ENCODE measurements at places on chromosomes 5 and 9. TPM values are rescaled to one million over a fixed set of nuclear protein-coding genes. Genes with fewer than 3 reads are reported as not detected.

- no peak overlapping the region for H3K4me3 ChIP-seq
- no peak overlapping the region for H3K27ac ChIP-seq
- no peak for DNase-seq
- no peaks in the 10 kb centered on the region for H3K4me1 ChIP-seq
- no peaks in the 10 kb centered on the region for H3K27me3 ChIP-seq
- no peaks in the 10 kb centered on the region for H3K36me3 ChIP-seq
These were observed 438.7 kb downstream of the NTRK2 start for GRCh38 chr9:85108229-85108628.

Gene ANKRD18A
- polyA plus RNA-seq: 0.03 TPM

- H3K27me3 ChIP-seq: no peaks in the 10 kb centered on the region
- H3K27ac ChIP-seq: no peak overlapping the region
- H3K36me3 ChIP-seq: no peaks in the 10 kb centered on the region
- DNase-seq: no peak
- H3K4me3 ChIP-seq: no peak overlapping the region
These were observed 188.7 kb upstream of the ITGA1 start for GRCh38 chr5:52598968-52599367.

Gene TUBB4B
- polyA plus RNA-seq: 389 TPM

Gene NMUR2
- polyA plus RNA-seq: not detected

DNA sequence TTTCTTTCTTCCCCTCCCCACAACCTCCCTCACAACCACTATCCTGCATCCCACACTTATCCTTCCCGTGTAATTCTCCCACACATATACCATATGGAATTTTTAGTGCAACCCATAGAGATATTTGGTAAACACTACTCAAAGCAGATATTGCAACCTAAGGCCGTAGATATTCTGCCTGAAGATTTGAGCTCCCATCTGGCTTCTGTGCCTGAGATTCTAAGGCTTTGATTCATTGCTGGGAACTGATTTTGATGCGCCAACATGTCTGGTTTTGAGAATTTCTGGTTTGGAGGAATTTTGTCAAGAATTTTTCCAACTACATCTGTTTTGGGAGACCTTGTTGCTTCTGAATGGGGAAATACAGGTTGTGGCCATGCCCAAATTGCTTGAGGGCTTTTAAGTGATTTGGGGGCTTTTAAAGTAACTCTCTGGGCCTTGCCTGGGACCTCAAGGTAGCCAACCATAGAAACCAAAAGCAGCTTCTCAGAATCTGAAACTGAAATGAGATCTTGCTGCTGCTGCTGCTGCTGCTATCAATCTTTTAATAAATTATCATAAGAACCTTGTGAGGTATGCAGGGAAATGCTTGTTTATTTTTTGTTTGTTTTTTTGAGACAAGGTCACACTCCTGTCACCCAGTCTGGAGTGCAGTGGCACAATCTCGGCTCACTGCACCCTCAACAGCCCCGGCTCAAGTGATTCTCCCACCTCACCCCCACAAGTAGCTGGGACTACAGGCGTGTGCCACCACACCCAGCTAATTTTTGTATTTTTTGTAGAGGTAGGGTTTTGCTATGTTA, 36.2 kb downstream of the PLAC8L1 start:
- no peak overlapping the region for H3K4me3 ChIP-seq
- H3K27ac ChIP-seq: no peak overlapping the region
- no peaks in the 10 kb centered on the region for H3K4me1 ChIP-seq
- no peak for DNase-seq
- H3K36me3 ChIP-seq: peaks cover 6% of the 10 kb centered on the region
- H3K27me3 ChIP-seq: no peaks in the 10 kb centered on the region

- H3K27me3 ChIP-seq: no peaks in the 10 kb centered on the region
- H3K4me3 ChIP-seq: no peak overlapping the region
- H3K4me1 ChIP-seq: no peaks in the 10 kb centered on the region
- no peak for DNase-seq
These were observed 22.5 kb downstream of the ZNF618 start for GRCh38 chr9:113898596-113898995.

Gene CD72
- polyA plus RNA-seq: 1.2 TPM
